Common myeloid progenitor, CD34-positive (primary cell): ENCODE measurements at places on chromosomes 7 and 10.

GRCh38 chr7:27339478-27339877 is 96.9 kb downstream of the EVX1 start:
- no peak overlapping the region for H3K27ac ChIP-seq
- no peak overlapping the region for H3K4me3 ChIP-seq
- peak; percentile 91 for DNase-seq
- no peaks in the 10 kb centered on the region for H3K27me3 ChIP-seq
- H3K36me3 ChIP-seq: no peaks in the 10 kb centered on the region

GRCh38 chr10:78231939-78232338 is 198.3 kb downstream of the RPS24 start:
- H3K36me3 ChIP-seq: no peaks in the 10 kb centered on the region
- H3K4me1 ChIP-seq: peaks cover 16% of the 10 kb centered on the region
- H3K27ac ChIP-seq: no peak overlapping the region

DNA sequence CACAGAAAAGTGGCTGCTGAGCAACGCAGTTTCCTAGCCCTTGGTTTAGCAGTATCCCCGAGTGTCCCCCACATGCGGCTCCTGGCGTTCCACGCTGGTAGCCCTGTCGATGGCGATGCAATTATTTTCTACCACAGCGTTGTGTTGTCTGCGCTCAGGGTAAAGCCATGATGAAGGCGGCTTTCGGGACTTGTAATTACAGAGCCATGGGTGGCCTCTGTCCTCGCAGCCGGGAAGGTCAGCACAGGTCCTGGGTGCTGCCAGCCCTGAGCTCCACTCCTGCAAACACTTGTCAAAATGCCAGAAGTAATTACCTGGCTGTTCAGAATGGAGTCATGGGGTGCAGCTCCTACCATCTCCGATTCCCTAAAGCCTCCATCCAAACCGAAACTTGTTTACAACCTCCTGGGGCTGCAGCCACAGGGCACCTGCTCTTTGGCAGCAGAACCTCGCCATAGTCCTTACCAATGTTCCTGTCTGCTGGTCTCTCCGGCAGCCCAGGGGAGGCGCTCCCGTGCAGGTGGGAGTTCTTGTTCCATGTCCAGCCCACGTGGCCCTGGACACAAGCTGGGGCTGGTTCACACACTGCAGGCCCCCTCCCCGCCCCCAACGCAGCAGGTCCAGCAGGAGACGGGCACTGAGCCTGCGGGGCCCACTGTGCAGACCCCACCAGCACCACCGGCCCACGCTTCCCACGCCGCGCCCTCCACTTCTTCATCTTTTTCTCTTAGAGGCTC is 512.6 kb downstream of the PTPRN2 start:
- no peak for DNase-seq
- H3K36me3 ChIP-seq: no peaks in the 10 kb centered on the region
- H3K27ac ChIP-seq: no peak overlapping the region
- H3K27me3 ChIP-seq: no peaks in the 10 kb centered on the region
- H3K4me3 ChIP-seq: no peak overlapping the region

DNA sequence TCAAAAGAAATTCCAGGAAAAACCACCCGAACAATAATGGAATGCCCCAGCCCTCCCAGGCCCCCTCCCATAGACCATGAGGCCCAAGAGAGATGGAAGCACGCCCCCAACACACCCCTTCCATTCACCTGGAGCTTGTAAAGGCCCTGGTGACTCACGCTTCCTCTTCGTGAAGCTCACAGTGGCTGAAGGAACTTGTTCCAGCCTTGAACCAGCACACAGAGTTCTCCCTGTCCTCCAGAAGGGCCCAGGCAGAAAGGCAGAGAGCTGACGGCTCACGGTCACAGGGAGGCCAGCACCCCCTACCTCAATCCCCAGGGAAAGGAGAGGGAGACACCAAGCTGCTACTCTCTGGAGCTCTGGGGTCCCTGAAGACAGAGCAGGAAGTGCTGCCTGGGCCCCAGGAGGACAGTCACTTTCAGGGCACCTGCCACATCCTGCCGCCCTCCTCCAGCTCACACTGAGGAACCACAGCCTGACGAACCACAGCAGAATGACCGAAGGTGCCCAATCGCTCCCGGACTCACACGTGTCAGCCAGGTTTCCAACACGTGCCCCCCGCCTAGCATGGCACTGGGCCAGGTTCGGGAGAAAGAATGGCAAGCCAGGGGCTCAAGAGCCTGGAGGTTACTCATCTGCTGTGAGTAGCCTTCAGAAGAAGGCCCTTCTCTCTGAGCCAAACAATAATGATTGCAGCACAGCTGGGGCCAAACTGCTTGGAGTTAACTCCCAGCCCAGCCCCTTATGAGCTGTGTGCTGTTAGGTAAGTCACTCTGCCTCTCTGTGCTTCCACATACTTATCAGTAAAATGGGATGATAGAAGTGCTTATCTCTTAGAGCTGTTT is 52.8 kb downstream of the DLG5 start:
- H3K27me3 ChIP-seq: no peaks in the 10 kb centered on the region
- DNase-seq: peak; percentile 91

GRCh38 chr7:157743781-157744525 is 407.1 kb downstream of the DNAJB6 start:
- no peak for DNase-seq
